NCI-H446 treated with DMSO at 0.1 percent for 48 hours (cell line): ENCODE measurements at places on chromosomes 5 and 9.

GRCh38 chr5:32413466-32414263 is 30.9 kb downstream of the ZFR start:
- DNase-seq, result no peak

DNA sequence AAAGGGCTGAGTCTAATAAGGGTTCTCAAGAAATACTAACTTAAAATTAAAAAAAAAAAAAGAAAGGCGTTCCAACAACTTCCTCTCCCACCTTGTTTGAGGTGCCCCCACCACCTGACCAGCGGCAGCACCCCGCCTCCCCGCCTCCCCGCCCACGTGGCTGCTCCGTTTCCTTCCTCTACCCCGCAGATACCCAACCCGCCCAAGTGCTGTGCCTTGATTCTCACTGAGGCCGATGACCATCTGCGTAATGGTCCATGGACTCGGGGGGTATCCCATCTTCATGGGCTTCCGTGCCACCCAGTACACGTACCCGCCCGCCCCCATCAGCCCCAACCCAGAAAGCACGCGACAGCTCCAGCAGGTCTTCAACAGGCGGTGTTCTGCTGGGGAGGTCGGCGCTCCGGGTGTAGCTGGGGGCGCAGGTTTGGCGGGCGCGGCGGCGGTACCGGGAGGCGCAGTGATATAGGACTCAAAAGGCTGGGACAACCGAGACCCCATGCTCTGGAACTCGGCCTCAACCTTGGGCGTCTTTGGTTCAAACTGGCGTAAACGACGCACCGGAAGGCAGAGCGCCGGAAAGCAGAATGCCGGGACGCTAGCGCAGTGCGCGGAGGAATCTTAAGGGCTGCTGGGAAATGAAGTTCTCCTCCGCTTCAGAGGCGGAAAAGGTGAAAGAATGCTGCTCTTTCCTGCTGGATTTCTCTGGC is at the start of gene DMAC1:
DMAC1 (minus strand) TSS at position 545 of the 710 bp plus-strand sequence; CDS start at position 501, 44 bp downstream.
- peak; percentile 84 for DNase-seq

- DNase-seq, result no peak
These were observed 61.3 kb downstream of the ANKH start for GRCh38 chr5:14810282-14810681.

DNA sequence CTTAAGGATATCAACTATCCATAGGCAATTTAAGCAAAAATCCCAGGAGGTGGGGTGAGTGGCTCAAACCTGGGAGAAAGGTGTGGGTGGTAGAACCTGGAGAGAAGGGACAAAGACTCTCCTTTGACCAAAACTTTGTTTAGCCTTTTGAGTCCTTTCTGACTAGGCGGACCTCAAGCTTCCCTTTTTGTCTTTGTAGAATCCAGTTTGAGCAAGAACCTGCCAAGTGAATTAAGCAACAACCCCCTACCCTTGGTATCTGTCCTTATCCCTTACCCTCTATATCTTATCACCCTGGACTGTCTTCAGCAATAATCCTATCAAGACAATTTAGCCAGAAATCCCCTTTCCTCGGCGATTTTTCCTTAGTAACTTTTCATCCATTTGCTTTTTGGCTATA is 53.5 kb upstream of the SLC28A3 start:
- no peak for DNase-seq

GRCh38 chr9:85136507-85136906 is 467.0 kb downstream of the NTRK2 start:
- no peak for DNase-seq

DNA sequence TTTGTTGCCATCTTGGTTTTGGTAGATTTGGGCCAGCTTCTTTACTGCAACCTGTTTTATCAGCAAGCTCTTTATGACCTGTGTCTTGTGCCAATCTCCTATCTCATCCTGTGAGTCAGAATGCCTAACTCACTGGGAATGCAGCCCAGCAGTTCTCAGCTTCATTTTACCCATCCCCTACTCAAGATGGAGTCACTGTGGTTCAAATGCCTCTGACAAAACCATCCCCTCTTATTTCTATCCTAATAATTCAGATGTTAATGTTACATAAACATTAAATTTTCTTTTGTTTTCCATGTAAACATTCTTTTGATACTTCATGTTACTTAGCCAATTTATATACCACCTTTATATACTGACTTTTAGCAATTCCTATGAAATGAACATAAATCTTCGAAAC is 746.3 kb downstream of the CDH18 start:
- no peak for DNase-seq

DNA sequence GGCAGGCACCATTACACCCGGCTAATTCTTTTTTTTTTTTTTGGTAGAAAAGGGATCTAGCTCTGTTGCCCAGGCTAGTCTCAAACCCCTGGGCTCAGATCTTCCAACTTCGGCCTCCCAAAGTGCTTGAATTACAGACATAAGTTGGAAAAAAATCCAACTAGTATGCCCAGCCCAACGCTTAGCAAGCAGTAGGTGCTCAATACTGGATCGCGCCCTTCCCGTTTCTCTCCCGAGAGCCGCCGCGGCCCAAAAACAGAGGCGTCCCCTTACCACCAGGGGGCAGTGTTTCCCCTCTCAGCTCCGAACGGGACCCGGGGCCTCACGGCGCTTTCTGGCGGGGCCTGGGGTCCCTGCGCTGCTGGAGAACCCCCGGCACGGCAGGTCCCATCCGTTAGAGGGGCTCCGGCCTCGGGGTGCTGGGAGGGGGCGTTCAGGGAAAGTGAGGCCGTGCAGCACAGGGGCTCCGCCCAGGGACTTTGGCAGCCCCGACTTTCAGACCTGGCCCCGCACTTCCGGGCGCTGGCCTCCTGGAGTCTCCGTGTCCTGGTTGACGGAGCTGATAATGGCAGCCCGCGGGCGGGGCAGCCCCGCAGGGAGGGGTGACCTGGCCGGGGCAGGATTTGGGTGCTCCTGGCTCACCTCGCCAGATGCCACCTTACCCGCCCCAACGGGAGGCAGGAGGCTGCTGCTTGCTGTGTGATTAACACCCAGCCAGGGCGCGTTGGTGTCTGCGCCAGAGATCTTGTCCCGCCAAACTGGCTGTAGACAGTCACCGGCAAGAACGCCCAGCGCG is 15.2 kb downstream of the PTGES start:
- peak; percentile 9 for DNase-seq

DNA sequence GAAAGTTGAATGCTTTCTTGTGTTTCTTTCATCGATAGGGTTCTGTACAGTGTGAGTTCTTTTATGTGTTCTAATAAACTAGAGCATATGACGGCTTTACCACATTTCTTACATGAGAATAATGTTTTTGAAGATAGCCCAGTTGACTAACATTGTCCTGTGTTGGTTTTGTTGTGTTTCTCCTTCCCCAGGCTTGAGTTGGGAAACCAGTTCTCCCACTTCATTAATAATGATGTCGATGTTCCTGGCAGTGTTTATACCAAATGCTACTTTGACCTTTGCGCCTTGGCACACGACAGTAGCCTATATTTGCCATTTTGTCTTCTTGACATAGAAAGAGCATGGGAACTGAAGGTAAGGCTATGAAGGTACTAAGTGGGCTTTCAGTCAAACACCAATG is 14.4 kb upstream of the ZNF782 start:
- DNase-seq, result no peak

DNA sequence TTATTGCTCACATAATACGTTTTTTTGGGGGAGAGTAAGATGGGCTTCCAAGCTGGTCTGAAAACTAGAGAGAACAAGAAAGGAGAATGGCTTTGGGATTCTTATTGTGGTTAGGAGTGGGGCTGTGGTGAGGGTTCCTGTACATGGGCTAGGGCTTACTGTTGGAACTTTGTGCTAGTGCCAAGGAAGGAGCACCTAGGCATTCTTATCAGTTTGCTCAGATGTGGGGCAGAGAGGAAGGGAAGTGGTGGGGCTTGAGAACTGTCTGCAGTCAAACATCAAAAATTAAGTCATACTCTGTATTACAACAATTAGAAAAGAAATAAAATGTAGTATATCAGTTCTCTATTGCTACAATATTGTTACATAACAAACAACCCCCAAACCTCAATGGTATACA is 4.0 kb upstream of the THBS4 start:
- no peak for DNase-seq

- no peak for DNase-seq
These were observed 30.4 kb downstream of the GNG10 start for GRCh38 chr9:111691672-111692329.

- DNase-seq, result no peak
These were observed 171.0 kb downstream of the RMI1 start for GRCh38 chr9:84151640-84152039.

DNA sequence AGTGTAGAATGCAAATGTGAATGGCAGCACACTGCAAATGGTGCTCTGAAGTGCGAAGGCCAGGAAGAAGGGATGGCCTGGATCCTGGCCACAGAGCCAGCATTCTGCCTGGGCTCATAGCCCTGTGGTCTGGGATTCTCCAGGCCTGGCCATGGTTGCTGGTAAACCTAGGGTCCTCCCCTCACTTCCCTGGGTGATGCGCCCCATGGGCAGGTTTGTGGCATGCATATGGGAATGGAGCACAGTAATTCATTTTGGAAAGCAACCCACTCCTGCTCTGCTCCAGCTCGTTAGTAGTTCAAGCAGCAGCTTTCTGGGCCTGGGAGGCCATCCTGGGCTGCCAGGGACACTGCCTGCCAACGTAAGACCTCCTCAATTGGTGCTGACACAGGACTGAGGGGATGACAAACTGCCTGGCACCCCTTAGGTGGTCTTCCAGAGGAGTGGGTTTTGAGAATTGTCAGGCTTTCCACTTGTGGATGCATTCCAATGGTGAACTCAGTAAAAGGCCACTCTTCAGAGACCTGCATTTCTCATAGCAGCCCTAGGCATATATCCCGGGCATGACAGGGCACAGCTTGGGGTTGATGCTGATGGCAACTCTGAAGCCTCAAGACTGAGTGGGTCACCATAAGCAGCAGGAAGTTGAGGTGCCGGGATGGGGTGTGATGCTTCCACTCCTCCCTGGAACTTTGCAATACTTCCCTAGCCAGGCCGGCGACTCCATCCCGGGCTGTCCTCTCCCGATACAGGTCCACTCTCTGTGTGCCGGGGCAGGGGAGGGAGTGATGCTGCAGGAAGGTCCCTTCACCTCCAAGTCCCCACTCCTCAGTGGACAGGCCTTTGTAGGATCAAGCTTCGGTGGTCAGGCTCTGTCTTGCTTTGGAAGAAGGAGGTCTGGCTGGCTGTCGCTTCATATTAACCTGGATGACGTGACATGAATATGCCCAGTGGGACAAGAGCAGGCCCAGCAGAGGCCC is 1.2 kb upstream of the SLC25A48 start:
- DNase-seq, result no peak

GRCh38 chr9:27117489-27118135 is 8.6 kb downstream of the TEK start:
- no peak for DNase-seq

DNA sequence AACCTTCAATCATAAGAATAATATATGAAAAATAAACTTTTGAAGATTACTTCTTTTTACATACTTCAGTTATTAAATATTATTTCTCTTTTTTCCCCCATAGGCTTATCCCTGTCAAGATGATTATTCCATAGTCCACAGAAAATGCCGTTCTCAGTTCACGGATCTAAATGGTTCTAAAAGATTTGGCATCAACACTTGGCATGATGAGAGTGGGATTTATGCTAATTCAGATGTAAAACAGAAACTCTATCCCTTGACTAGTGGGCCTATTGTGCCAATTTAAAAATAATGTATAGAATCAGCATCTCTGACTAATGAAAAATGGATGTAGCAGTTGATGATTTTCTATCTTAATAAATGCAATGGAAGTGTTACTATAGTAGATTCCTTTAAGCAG is 85.2 kb downstream of the CFAP95 start:
- no peak for DNase-seq

GRCh38 chr5:142408981-142409481 is 84.2 kb upstream of the SPRY4 start:
- DNase-seq, result no peak

- DNase-seq, result no peak
These were observed 2300.3 kb downstream of the MAT2B start for GRCh38 chr5:165805756-165806155.

GRCh38 chr9:38318759-38319495 is 73.6 kb upstream of the ALDH1B1 start:
- DNase-seq, result no peak

DNA sequence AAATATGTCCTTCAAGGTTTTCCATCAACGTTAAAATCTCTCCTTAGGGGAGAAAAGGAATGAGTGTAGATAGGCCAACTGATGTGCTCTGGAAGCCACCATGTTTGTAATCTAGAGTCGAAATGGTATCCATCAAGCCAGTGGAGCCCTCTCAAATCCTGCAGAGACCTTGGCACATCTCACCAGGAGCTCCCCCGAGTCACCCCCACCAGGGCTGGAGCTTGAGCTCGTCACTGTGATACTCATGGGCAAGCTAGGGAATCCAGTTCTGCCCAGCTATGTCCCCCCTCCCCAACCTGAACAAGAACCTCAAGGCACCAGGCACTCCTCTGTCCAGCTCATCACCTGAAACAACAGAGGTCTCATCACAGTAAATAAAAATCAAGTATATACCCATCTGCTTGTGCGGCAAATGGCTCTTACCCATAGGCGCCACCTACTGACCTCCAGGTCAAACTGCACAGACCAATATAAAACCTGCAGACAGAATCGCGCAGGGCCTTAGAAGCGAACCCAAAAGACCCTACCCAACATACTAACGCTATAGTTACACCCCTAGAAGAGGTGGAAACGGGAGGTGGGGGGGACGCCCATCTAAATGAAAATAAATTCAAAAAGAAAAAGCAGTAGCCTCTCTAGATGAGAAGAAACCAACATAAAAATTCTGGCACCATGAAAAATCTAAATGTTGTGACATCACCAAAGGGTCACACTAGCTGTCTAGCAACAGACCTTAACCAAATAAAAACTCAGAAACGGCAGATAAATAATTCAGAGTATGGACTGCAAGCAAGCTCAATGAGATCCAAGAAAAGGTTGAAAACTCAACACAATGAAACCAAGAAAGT is 75.0 kb downstream of the TTC39B start:
- DNase-seq, result peak; percentile 47

DNA sequence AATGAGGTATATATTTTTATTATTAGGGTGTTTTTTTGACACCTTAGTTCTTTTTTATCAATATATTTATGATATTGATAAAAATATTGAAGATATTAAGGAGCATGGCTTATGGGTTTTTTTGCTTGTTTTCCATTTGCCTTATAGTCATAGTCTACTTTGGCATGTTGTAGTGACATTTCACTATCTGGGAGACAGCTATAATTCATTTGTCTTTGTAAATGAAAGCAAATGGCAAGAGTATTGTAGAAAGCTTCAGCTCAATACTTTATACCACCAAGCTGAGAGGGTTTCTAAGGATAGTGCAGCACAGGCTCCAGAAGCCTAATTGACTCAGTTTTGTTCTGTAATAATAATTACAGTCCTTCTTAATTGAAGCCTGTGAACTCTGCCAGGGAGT is 1182.3 kb downstream of the EFNA5 start:
- no peak for DNase-seq

DNA sequence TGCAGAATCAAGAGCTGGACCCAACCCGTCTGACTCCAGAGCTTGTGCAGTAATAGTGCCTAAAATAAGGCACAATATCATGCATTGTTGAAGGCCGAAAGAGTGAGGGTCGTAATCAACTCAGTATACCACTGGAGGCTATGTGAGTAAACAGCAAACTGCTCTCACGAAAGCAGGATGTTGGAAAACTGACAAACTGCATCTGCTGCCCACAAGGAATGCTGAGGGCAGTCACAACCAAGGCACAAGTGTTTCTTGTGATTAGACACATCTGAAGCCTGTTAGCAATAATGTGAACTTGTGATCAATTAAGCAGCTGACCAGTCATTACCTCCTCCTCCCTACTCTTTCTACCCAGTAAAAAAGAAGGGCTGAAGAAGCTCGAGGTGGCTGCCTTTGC is 48.8 kb downstream of the TRPM3 start:
- no peak for DNase-seq
